Dermis blood vessel endothelial cell (primary cell): ENCODE measurements at places on chromosomes 13 and 19.

DNA sequence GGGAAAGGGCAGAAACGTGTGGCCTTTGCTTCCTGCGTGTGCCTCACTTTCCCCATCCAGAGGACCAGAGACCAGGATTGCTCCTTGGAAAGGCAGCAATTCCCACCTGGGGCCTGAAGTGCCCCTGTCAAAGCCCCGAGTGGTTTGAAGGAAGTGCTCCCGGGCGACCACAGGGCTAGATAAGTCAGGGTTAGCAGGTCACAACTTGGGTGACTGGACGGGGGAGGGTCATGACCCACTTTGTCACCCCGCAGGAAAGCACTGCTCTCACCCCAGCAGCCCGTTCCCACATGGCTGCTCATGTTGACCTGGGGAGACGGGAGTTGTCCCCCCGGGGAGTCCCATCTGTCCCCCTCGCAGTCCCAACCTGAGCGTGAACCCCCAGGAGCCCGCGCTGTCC, 459 bp downstream of the PRAM1 start:
- no peak for DNase-seq

- DNase-seq: no peak
Measured at GRCh38 chr13:33006638-33007037, 9.6 kb upstream of the KL start.

DNA sequence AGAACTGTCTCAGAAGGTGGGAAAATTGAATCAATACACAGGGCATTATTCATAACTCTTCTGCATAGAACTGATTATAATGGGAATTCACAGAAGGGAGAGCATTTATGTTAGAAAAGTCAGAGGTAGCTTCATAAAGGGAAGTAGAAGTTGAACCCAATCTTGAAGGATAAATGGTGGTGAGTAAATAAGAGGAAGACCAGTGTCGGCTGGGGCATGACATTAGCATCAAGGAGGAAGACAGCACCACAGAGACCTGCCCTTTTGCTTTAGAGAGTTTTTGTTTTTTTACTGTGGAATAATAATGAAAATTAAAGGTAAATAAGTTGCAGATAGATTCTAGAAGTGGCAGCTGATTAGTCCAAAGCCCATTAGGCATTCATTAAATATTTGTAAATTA, 21.9 kb downstream of the CDC16 start:
- DNase-seq: no peak

DNA sequence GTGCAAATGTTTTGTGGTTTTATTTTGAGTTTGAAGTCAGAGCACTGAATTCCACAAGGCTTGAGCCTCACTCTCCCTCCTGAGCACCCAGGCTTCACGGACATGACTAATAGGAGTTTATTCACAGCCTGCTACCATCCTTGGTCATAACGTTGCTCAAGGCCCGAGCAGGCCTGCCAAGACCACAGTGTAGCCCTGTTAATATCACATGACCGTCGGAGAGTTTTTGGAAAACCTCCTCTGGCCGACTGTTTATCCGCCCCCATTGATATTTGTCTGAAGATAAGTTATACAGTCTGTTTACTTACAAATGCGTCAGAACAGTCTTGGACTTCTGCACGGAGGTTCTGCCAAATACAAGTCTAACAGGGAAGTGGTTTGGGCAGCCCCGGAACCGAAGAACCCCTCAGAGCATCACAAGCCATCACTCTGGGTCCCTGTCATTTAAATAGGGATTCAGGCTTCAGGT, 89.9 kb downstream of the COL4A2 start:
- DNase-seq: no peak

DNA sequence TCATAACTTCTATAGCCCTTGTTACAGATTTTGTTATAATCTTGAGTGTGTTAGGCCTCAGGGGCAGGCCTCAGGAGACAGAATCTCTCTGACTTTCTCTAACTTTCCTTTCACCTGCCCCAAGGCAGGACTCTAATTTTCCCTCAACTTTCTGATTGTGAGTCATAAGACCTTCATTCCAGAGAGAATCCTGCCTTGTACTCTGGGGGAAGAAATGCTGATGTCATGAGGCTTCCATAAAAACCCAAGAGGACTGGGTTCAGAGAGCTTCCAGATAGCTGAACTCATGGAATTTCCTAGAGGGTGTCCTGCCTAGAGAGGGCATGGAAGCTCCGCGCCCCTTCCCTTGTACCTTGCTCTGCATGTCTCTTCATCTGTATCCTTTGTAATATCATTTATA, 5.3 kb upstream of the KBTBD6 start:
- DNase-seq: no peak
